ENCODE measurements at places on chromosomes 4 and X. TPM values are rescaled to one million over a fixed set of nuclear protein-coding genes. Genes with fewer than 3 reads are reported as not detected.

DNA sequence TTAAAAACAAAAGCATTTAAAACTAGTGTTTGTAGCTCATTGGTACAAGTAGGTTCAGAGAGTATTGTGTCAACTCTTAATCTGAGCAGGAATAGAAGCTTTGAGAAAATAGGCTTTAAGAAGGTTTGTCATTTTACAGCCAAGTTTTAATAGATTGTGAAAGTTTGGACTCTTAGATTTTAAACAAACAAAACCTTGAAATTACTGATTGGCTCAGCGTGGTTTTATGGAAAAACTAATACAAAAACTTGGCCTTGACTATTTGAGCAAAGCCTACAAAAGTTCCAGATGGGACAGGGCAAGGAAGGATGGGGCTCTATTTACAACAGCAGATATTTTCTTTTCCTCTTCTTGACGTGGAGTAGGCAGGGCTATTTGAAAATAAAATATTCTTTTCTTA lies 16.5 kb downstream of the ZFX start:
- no peak for ATAC-seq

TMPRSS11E gene
- 120 TPM for total RNA-seq

PLAC8 gene
- total RNA-seq, result 11.2 TPM

SLC6A14 gene
- 10.7 TPM for total RNA-seq

BEND2 gene
- not detected for total RNA-seq

- ATAC-seq, result no peak
Measured at GRCh38 chr4:100166297-100167039, 23.8 kb downstream of the DDIT4L start.

SPACA5 gene
- not detected for total RNA-seq

GRCh38 chrX:111886678-111887077 lies 10.7 kb downstream of the TRPC5OS start:
- ATAC-seq, result no peak

PUDP gene
- 13.9 TPM for total RNA-seq

MAP7D3 gene
- total RNA-seq, result 4.8 TPM

PWWP3B gene
- 0.04 TPM for total RNA-seq

DNA sequence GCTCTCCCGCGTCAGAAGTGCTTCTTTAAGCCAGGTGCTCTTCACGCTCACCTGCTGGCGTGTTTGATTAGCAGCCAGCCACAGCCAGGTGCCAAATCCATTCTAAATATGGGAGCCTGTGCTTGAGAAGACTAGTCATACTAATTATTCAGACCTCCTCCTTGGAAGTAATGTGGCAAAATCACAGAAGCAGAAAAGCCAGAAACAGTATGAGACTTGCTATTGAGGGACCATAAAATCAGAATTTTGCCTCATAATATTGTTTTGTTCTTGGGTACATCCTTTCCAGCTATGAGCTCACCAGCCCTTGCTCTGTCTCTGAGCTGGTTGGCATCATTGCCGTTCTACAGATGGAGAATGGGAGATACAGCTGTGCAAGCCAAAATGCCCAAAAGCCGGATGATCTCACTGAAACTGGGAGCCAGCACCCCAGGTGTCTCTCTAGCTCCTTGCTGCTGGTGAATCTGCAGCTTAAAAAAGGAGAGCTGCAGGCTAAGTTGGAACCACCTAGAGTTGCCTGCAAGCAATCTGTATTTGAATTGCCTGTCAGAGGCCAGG lies 205.4 kb downstream of the SHROOM3 start:
- peak; percentile 72 for ATAC-seq

DNA sequence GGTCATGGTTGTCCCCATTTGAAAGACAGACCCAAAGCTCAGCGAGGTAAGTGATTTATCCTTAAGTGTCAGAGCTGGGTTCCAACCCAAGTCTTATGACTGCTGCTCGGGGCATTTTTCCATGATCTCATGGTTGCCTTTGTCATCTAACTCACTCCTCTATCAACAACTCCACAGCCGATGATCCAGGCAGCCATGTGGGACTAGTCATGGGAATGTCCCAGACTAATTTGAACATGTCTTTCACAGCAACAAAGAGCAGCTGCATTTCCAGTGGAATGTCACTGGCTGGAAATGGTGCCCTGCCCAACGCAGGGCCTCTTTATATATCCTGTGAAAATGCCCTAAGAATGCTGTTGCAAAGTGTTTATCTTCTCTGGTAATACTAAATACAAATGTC lies 284.8 kb upstream of the PPARGC1A start:
- no peak for ATAC-seq

DNA sequence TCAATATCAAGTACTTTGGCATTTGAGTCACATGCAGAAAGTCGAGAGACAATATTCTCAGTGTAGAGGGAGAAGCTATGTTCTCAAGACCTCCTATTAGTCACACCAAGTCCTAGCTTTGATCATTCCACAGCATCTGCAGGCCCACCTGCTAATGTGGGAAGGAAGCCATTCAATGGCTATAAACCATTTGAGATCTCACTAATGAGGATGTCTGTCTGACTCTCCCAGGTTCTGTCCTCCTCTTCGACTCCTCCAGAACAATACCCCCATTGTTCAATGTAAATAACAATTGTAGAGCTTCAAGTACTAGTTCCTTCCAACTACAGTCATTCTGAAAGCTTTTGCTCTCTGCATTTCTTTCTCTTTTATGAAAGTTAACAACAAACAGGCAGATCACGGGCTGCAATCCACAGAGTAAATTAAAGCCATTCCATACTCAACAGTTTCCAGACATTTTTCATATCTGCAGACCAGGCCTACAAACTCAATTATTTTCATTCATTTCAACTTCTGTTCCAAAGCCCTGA lies 140.2 kb upstream of the EDNRA start:
- ATAC-seq, result no peak

NUDT10 gene
- not detected for total RNA-seq

- peak; percentile 49 for ATAC-seq
Measured at GRCh38 chr4:40455340-40455902, 120.3 kb downstream of the CHRNA9 start.

GRCh38 chr4:67575232-67576058 lies 16.9 kb downstream of the STAP1 start:
- ATAC-seq, result peak; percentile 44

KLHL13 gene
- 3.2 TPM for total RNA-seq

FRG2 gene
- not detected for total RNA-seq

DNA sequence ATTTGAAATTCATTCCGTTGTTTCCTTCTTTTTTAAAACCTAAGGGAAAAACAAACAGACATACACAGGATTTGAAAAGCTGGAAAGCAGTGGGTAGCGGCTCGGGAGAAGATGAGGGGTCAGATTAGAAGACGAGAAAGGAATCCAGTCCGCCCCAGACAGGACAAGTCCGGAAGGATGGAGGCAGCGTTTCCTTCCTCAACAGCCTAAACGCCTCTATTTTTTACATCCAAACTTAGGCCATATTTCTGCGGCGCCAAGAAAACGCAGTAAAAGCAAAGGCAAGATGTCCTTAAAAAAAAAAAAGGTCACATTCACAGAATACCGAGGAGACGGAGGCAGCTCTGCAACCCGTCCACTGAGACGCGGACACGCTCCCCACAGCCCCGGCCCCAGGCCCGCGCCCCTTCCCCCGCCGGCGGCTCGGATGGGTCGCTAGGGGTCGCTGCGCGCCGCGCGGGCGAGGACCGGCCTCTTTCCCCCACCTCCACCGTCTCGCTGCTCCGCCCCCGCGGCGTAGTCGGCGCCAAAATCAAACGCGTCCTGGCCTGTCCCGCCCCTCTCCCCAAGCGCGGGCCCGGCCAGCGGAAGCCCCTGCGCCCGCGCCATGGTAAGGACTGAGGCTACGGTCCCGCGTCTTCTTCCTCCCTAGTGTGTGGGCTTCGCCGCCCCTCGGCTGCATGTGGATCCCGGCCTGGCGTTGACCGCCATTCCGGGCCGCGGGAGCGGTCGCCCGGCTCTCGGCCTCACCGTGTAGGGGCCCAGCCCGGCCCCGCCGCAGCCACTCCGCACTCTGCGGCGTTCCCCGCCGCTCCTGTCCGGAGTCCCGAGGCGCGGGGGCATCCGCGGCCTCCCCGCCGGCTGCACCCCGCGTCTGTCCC lies at the start of gene MND1:
TSS of gene MND1 (plus strand) at position 558 of the 881 bp plus-strand sequence. CDS start at position 608, 50 bp downstream.
- peak; percentile 93 for ATAC-seq

GRCh38 chr4:16118090-16118489 lies 34.3 kb upstream of the PROM1 start:
- ATAC-seq, result no peak

DNA sequence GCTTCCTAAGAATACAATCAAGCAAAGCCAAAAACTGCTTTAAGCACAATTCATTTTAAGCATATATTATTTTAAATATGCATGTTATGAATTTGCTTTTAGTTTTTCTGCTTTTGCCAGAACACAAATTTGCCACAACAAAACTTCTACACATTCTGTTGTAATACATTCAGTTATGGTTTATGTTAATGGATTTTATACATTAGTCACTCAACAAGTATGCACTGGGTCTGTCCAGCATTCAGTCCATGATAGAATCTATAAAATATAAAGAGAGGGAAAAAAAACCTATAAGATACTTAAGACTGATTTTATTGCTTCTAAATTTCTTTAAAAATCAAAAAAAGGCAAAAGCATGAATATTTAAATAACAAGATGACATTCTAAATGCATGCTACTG lies 22.2 kb downstream of the IQCM start:
- ATAC-seq, result no peak

NONO gene
- total RNA-seq, result 192 TPM

DNA sequence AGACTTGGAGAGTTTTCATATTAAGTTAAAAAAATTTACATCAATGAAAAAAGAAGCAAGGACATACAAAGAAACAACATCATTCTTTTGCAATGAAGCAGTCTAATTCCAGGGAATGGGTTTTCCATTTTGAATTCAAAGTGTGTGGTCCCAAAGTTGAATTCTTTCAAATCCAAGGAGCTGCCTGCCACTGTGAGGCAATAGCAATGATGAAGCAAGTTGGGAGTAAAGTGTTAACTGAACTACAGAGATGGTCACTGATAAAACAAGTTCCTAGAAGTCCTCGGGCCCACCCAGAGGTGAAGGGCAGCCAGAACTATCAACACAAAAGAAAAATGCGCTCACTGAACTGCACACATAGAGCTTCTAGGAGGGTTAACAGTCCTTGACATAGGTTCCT lies 115.9 kb downstream of the RAB28 start:
- ATAC-seq, result no peak

TMPRSS11F gene
- total RNA-seq, result 12.4 TPM
